ENCODE measurements at places on chromosomes 12 and 14.

- DNase-seq = peak; percentile 84
These were observed 13.2 kb upstream of the KLRF1 start for GRCh38 chr12:9813821-9814798.

GRCh38 chr14:102086709-102086971 lies 204 bp downstream of the HSP90AA1 start:
- DNase-seq = no peak

GRCh38 chr12:68910128-68910527 lies 22.8 kb downstream of the CPM start:
- DNase-seq = no peak

DNA sequence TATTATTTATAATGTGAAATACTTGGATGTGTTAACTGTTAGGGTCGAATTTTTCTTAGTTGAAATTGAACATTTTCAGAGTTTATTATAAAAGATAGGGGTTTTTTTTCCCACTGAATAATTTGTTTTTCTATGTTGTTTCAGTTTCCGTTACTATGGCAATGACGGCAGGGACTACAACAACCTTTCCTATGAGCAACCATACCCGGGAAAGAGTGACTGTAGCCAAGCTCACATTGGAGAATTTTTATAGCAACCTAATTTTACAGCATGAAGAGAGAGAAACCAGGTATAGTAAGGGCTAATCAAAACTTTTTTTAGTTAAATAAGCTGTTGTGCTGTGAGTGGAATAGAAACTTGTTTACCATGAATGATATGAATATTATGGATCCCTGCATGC lies 35.1 kb upstream of the BMAL2 start:
- DNase-seq = no peak

DNA sequence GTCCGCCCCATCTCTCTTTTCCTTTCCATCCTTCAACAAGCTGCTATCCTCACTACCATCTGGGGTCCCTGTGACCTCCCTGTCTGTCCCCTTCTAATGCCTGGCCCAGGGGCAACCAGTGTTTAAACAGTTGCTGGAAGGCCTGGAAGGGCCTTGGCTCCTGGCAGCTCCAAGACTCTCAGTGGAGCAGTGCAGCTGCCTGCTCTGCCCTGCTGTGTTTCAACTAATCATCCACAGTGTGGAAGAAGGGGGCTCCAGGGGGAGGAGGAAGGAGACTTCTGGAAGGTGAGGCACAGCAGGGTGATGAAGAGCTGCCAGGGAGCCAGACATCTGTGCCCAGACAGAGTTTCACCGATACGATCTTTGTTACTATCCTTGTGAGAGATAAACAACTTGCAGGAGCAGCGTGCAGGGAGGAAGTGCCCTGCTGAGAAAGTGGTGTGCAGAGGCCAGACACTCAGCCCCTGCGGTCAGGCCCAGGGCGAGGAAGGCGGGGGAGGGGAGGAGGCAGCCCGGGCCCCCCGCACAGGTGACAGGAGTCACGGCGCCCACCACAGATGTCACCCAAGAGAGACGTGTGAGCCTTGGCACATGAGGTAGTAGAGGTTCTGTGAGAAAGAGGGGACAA lies 1061.8 kb downstream of the BCL11B start:
- no peak for DNase-seq

DNA sequence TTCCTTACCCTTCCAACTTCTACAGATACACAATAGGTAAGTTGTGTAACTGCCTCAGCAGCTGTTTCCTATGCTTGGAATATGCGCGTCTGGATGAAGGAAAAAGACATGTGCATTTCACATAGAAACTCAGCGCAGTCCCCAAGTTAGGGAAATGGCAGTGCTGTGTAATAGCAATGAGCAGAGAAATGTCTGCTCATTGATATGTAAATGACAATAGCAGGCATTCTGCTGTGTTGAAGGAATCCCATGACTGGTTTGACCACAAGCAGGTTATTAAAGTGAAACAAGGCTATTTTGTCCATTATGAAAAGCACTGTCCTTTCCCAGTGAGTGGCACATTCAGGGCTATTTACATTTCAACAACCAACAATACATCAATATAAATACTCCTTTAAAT lies 106.6 kb downstream of the BTG1 start:
- DNase-seq = no peak

DNA sequence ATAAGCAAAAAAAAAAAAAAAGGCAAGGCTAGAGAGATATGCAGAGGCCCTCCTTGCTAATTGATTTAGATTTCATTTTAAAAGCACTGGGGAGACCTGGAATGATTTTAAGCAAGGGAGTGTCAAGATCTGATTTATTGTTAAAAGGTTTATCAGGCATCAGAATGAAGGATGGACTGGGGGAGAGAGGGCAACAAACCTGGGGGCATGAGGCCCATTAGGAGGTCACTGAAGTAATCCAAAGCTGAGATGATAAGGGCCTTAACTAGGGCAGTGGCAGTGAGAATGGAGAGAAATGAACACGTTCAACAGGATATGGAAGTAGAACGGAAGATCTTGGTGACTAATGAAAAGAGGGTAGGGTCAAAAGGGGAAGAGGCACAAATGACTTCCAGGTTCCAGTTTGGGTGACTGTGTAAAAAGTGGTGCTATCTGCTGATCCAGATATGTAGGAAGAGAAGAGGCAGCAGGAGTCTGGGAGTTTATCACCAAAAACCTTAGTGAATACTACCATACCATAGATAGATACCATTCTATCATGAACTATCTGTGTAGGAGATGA lies 24.0 kb downstream of the KITLG start:
- DNase-seq = no peak

DNA sequence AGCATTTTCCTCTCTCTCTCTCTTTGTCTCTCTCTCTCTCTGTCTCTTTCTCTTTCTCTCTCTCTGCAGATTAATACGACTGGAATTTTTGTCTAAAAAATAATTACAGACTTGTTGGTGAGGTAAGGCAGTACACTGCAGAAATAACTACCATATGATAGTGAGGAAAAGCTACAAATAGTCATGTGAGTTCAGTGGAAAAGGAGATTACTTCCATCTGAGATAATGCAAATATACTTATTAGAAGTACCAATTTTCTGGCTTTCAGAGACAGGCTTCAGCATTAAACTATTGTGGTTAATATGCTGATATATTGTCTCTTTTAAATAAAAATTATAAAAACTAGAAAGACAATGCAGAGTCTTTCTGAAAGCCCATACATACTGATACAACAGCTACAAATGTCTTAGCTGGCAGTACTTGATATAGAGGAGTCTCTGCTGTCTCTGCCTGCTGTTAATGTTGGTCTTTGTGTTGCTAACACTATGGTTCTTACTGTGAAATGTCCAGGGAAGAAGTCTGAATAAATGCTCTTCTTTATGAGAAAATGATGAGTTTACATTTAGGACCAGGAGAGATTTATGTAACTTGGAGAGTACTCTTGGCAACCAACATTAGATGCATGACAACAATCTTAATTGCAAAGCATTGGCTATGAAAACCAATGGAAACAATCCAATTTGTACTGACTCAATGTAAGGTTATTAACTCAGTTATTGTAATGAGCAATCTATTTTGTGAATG lies 167.0 kb downstream of the LRFN5 start:
- DNase-seq = no peak

DNA sequence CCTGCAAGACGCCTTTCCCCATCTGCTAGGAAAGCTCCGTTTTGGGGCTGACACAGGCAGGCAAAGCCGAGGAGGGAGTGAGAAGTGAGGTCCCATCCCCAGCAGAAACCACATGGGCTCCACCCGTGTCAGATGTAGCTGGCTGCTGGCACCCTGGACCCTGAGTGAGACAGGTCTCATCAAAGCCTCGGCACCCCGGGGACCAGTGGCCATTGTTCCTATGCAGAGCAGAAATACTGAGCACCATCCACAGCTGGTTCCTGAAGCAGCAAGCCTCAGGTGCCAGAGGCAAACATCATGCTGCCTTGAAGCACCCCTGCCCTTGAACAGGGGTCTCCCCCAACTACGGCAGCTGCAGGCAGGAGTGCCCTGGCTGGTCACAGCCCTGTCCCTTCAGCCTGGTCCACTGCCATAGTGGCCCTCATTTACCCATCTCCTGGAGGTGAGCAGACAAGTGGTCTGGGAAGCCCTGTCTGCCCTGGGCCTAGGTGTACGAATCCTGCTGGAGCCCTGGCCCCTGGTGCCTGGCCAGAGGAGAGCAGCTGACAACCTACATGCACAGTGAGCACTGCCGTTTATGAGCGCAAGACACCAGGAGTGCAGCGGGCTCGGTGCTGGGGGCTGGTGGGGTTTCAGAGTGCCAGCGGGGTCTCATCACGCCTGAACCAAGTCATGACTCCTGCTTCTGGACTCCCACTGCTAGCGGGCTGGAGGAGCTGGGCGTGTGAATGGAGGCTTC lies 289.8 kb upstream of the RTL1 start:
- no peak for DNase-seq

DNA sequence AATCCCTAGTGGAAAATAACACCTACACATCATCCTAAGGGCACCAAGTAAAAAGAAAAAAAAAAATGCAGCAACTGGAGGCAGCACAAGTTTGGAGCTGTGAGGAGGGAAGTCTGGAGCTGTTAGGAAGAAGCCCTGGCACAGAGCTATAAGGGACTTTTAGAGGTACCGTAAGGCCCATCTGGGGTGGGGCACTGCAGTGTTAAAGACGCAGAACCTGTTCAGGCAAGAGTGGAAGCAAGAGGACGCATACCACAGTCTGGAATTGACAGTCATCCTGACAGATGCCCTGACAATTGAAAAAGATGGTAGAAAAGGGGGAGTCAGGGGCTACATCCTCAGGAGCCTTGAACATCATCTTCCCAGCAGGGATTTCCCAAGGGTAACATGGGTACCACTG lies 195.9 kb upstream of the PLEKHG7 start:
- DNase-seq = no peak

GRCh38 chr14:105172476-105172875 lies 3.9 kb upstream of the JAG2 start:
- DNase-seq = no peak

DNA sequence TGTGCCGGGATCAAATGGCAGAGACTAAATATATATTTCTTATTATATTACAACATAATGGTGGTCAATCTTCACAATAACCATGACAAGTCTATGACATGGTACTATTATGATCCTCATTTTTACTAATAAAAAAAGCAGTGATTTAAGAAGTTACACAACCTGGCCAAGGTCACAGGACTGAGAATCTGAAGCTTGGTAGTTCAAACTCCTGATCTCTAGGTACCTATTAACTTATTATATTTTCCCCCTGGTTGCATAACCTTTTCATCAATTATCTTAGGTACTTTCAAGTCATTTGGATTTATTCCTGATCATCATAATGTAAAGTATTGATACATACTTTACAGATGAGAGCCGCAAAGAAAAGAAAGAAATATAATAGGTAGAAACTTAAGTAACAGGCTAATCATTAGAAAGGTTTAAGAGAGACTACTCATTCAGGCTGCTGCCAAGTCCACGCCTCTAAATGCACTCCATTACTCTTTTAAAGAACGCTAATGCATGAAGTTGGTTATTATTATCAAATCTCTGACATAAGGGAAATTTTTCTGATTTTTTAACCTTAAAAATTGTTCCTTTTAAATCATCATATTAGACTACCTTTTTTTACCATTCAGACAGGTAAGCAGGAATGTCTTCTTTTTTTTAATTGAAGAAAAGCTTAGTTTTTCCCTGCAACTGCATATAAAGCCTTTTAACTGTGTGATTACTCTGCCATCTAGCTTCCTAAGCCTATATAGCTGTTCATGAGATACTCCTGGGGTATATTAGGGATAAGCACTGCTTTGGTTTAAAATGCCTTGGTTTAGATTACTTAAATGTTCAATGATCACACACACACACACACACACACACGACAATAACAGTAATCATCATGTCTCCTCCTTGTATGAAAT lies 35.6 kb downstream of the RPS29 start:
- no peak for DNase-seq

GRCh38 chr14:85948153-85948552 lies 418.2 kb downstream of the FLRT2 start:
- DNase-seq = no peak

DNA sequence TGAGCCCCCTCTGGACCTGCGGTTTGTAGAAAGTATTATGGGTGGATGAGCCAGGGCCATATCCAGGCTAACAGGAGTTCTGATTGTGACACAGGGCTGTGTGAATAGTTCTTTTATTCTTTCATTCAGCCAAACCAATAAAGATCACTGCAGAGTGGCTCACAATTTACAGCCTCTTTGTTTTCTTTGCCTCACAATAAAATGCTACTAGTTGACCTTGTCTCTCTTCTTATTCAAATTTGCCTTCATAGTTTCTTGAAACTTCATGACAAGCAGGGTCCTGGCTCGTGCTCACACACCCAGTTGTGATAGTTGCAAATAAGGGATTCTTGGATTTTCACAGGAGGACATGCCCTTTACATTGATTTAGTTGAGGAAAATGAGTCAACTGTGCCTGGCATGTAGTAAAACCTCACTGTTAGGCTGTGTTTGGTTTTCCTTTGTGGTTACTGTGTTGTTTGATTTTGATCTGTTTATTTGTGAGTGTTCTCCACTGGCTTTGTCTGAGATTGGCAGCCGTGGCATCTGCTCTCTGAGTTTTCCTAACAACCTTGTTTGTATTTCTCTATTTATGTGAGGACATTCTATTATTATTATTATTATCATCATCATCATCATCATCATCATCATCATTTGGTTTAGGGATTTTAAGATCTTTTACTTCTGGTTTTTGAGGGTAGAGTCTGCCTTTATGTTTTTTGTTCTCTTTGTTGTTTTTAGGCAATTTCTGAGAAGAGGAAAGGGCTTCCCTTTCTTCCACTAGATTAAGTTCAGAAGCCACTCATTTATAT lies 2.7 kb upstream of the KRT6B start:
- no peak for DNase-seq

GRCh38 chr14:83004456-83005006 lies 1470.9 kb upstream of the SEL1L start:
- DNase-seq = no peak

- no peak for DNase-seq
These were observed 94.5 kb downstream of the NTS start for GRCh38 chr12:85968606-85969005.

DNA sequence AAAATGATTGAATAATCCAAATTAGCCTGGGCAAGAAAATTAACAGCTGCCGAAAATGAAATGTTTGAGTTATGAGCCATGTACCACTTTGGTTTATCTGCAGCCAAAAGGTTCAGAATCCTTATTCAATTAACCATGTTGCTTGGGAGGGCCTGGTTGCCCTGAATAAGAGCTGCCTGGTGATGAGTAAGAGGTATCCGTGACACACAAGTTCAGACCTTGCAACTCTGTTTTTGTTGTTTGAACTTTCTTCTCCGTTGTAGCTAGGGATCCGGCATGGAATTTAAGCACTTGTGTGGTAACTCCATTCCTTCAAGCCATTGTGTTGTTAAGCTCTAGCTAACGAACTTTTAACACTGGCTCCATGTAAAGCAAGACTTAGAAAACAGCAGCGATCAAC lies 35.7 kb downstream of the FOXA1 start:
- DNase-seq = no peak

DNA sequence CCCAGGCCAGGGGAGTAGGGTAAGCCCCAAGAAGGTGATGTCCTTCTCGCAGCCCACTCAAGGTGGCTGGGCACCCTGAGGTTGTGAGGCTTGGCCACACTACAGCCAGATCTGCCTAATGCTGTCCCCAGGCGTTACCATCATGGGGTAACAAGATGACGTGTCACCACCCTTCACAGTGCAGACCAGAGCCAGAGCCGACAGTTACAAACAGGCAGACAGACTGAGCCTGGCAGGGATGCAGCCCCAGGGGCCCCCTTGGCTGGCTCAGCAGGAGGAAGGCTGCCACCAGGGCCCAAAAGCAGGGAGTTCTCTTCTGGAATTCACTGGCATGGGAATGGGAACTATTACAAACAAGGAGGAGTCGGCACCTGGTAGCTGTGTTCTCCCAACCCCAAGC lies 302.7 kb upstream of the NOS1 start:
- no peak for DNase-seq
